Left cardiac atrium (tissue), 4 donors: ENCODE measurements at places on chromosomes 2 and 18. TPM values are rescaled to one million over a fixed set of nuclear protein-coding genes. Genes with fewer than 3 reads are reported as not detected.

Gene GCG
- not detected for total RNA-seq

DNA sequence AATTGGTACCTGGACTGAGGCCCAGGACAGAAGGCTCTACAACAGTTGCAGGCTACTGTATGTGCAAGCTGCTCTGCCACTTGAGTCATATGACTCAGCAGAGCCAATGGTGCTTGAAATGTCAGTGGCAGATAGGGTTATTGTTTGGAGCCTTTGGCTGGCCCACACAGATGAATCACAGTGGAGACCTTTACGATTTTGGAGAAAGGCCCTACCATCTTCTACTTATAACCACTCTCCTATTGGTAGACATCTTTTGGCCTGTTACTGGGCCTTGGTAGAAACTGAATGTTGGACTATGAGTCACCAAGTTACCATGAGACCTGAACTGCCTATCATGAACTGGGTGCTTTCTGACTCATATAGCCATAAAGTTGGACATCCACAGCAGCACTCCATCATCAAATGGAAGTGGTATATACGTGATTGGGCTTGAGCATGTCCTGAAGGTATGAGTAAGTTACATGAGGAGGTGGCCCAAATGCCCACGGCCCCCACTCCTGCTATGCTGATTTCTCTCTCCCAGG is 88.9 kb upstream of the NRXN1 start:
- DNase-seq: no peak

Gene TUBB6
- 254 TPM for total RNA-seq

Gene DBI
- 172 TPM for total RNA-seq

Gene TMEM178A
- total RNA-seq: 2.0 TPM

DNA sequence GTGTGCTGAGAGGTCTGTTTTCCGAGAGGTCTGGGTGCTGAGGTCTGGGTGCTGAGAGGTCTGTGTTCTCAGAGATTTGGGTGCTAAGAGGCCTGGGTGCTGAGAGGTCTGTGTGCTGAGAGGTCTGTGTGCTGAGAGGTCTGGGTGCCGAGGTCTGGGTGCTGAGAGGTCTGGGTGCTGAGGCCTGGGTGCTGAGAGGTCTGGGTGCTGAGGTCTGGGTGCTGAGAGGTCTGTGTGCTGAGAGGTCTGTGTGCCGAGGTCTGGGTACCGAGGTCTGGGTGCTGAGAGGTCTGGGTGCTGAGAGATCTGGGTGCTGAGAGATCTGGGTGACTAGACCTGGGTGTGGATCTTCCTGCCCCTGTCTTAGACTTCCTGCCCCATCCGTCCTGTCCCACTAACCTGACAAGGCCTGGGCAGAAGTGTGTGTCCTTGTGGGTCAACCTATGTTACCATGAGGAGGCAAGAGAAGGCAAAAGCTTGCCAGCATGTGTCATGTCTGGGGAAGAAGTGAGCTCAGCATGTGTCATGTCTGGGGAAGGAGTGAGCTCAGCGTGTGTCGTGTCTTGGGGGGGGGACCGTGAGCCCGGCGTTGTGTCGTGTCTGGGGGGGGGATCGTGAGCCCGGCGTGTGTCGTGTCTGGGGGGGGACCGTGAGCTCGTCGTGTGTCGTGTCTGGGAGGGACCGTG is 69.3 kb downstream of the KCNG2 start:
- no peak for DNase-seq

DNA sequence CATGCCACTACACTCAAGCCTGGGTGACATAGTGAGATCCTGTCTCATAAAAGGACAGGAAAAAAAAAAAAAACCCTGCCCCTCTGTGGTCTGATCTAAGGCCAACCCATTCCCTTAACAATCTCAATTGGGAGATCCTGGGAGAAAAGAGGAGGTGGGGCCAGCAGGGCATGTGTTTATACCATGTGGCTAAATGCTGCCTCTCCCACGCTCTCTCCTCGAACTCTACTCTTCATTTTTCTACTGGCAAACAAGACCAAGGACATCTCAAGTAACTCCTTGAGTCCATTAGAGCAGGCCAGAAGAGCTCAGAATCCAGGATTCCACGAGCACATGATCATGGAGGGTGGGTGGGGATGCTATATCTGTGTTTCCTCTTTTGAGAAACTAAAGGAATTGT is 16.7 kb upstream of the NEDD4L start:
- DNase-seq: no peak

- DNase-seq: no peak
Observed at GRCh38 chr2:230318190-230319121, 8.5 kb upstream of the SP140L start.

- no peak for DNase-seq
Observed at GRCh38 chr18:49151482-49151881, 200.7 kb upstream of the SMAD7 start.
